Activated CD4-positive, alpha-beta T cell treated with anti-CD3 and anti-CD28 coated beads, Interleukin-2, amount 50 U/mL, for 1 hour (primary cell): ENCODE measurements at places on chromosomes 2 and 18.

DNA sequence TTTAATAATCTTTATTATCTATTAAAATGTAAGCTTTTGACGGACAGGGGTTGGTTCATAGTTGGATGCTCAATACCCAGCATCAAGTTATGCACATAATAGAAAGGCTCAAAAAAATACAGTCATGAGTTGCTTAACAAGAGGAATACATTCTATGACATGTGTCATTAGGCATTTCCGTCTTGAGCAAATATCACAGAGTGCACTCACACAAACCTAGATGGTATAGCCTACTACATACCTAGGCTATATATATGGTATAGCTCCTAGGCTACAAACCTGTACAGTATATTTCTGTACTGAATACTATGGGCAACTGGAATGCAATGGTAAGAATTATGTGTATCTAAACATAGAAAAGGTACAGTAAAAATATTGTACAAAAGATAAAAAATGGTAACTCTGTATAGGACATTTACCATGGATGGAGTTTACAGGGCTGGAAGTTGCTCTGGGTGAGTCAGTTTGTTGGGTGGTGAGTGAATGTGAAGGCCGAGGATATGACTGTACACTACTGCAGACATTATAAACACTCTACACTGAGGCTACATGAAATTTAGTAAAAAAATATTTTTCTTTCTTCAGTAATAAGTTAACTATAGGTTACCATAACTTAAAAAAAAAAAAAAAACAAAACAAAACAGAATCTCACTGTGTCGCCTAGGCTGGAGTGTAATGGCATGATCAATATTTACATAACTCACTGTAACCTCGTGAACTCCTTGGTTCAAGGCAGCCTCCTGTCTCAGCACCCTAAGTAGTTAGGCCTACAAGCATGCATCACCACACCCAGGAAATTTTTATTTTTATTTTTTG, 201.2 kb downstream of the NBAS start:
- no peak for DNase-seq

GRCh38 chr2:134461511-134461910, 207.6 kb downstream of the MGAT5 start:
- DNase-seq, result no peak

GRCh38 chr2:128603411-128603924, 284.8 kb upstream of the HS6ST1 start:
- DNase-seq, result no peak

GRCh38 chr2:150147889-150148683, 339.4 kb downstream of the RND3 start:
- DNase-seq, result no peak

GRCh38 chr2:8529706-8530277, 152.1 kb upstream of the ID2 start:
- no peak for DNase-seq

DNA sequence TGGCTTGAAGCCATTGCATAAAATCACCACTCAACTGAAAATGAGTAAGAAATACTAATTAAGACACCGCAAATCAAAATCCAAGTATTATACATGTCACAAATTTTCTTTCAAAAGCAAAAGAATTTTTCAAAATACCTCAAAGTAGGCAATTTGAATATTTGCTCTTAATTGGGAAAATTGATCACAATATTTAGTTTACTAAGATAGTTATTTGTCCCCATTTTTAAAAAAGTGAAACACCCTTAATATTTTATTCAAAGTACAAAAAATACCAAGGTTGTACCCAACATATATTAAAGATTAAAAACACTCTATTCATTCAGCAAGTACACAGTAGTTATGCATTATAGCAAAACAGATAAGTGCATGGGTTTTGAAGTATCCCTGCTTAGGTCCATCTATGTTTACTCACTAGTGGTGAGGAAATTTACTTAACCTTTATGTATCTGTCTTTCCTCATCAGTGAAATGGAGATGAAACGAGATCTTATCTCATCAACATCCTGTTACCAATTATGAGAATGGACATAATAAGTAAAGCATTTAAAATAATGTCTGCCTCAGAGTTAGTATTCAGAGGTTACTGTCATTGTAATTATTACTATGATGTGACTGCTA, 35.1 kb downstream of the VPS54 start:
- DNase-seq, result no peak

DNA sequence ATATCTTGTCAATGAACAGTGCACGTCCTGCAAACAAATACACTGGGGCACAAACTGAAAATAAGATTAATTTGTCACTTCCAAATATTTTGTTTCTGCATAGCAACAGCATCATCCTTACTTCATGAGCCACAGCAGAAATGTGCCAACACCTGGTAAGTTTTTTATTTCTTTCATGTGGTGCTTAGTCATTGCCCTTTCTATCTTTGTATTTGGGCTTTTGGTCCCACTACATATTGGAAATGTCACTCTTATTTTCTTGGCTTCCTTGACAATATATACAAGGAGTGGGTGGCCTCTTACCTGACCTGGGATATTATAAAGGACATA, 208.0 kb downstream of the RBM43 start:
- DNase-seq, result no peak

- no peak for DNase-seq
These were observed 4.3 kb downstream of the AAMP start for GRCh38 chr2:218265626-218266025.

GRCh38 chr2:2731816-2732284, 400.8 kb upstream of the MYT1L start:
- DNase-seq, result no peak

DNA sequence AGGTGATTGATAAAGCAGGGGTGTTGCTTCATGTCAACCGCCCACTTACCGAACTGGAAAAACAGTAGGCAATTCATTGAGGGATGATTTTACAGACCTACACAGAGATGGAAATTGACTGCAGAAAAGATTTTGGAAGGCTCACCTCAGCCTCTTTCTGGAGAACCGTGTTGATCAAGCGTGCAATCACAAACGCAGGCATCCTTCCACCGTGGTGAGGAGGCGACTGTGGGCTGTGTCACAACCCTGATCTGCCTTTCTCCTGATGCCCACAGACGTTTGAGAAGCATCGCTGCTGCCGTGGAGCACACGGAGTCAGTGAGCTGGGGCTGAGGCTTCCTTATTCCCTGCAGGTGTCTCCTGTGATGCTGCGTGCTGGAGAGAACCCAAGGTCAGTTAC, 132.0 kb downstream of the TMEM18 start:
- no peak for DNase-seq
